Stimulated activated CD4-positive, alpha-beta T cell treated with anti-CD3 and anti-CD28 coated beads, Interleukin-1b, Interleukin-23, amount 100 ng/mL, for 1 hour (primary cell): ENCODE measurements at places on chromosomes 5 and 9.

GRCh38 chr9:89204801-89205200 lies 26.2 kb upstream of the SHC3 start:
- no peak for DNase-seq

DNA sequence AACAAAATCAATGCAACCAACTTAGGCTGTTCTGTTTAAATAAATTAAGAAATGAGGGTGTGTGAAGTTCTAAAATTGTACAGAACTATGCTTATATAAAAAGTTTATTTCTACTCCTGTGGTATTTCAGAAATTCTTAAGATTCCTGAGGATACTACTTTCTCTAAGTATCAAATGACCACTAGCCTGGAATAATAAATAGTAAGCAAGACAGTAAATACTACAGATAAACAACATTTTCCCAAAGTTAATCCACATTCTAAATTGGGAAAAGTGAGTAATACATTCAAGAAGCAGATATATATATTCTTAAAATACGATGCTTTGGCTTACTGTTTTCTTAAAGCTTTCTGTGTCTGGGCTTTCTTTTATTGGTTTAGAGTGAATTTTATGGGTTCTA lies 29.5 kb downstream of the CCNH start:
- no peak for DNase-seq

- no peak for DNase-seq
Observed at GRCh38 chr5:67672636-67673035, 476.0 kb upstream of the CD180 start.

DNA sequence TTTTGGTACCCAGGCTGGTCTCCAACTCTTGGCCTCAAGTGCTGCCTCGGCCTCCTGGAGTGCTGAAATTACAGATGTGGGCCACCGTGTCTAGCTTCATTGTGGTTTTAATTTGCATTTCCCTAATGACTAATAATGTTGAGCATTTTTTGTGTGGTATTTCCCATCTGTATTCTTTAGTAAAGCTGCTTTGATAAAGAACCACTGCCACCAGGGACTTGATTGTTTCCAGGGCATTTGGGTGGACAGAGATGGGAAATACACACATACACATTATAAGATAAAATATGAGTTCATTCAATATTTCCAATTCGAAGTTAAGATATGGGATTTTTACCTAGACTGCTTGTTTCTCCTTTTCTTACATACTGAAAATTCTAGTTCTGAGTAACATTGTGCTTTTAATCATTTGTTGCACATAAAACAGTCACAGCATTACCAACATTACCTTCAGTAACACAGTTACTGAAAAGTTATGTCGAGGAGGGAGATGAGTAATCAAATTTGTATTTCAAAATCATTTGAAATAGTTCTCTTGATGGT lies 28.9 kb downstream of the HABP4 start:
- no peak for DNase-seq

GRCh38 chr5:1182633-1183423 lies 18.6 kb upstream of the SLC6A19 start:
- DNase-seq, result no peak
